Hematopoietic multipotent progenitor cell treated with erythropoietin and hydrocortisone succinate and interleukin-3 and kit ligand, for 6 days (in vitro differentiated cells): ENCODE measurements at places on chromosomes 12 and 14.

DNA sequence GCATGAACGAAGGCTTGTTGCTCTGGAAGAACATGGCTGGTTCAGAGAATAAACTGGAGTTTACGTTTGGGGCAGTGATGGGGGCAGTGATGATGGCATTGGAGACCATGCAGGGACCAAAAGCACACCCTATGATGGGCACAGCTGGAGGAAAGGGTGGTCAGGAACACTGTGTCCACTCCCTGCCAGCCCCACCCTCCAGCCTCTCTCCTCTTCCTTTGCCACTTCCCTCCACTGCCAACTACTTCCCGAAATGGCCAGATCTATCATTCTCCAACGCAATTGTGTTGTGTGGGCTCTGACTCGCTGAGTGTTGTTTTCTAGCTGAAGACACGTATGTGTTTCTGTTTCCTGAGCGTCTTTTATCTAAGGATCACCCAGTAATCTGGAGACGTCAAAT is 39.3 kb upstream of the GSG1 start:
- DNase-seq, result no peak

DNA sequence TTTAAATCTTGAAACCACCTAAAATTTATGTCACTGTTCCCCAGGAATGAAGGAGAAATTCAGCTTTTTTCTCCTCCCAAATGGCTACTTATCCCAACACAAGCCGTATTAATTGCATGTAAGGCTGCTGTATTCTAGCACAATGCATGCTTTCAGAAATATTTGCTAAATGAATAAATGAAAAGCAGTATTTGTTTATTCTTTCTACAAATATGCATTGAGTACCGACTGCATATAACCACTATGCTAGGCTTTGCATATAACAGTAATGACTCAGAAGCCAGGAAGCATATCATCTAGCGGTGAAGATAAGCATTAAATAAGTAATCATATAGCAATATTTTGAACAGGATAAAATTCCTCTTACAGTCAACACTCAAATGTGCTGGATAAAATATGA is 5.7 kb upstream of the LRR1 start:
- peak; percentile 63 for DNase-seq

DNA sequence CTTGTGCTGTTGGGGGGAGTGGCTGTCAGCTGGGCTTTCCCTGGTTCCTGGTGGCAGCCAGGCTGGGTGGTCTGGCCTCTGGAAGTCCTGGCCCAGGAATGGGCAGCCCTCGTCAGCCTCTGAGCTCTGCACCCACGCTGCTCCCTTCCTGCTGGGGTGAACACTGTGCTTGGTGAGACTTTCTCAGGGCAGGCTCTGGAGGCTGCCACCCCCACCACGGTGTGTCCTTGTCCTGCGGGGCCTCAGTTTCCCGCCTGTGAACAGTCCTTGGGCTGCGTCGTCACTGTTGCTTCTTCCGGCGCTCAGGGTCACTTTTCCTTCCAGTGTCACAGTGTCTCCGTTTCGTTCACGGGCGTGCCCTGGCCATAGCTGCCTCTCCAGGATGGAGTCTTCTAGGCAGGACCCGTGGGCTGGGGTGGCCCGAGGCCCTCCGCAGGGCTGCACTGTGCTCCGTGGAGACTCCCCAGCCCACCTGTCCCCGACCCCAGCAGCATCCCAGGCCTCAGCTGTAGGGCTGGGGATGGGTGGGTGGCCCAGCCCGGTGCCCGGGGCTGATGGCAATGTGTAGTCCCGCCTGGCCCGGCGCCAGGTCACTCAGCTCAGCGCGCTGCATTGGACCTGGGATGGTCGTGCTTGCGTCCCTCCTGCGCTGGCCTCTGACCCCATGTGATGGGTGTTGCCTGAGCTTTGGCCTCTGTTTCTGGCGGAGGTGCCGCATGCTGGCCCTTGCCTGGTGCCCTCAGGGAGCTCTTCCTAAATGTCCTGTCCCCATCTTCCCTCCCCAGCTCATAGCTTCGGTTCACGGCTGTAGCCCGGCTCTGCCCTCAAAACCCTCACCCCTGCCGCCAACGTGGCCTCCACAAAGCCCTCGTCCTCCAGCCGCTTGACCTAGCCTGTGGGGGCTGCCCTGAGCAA is 6.8 kb downstream of the KIF26A start:
- no peak for DNase-seq

- DNase-seq, result no peak
Measured at GRCh38 chr14:34129927-34130552, 179.2 kb upstream of the EGLN3 start.

- DNase-seq, result no peak
Measured at GRCh38 chr12:29591140-29592020, 93.9 kb upstream of the OVCH1 start.

GRCh38 chr12:131458048-131458374 is 252.9 kb upstream of the SFSWAP start:
- no peak for DNase-seq

DNA sequence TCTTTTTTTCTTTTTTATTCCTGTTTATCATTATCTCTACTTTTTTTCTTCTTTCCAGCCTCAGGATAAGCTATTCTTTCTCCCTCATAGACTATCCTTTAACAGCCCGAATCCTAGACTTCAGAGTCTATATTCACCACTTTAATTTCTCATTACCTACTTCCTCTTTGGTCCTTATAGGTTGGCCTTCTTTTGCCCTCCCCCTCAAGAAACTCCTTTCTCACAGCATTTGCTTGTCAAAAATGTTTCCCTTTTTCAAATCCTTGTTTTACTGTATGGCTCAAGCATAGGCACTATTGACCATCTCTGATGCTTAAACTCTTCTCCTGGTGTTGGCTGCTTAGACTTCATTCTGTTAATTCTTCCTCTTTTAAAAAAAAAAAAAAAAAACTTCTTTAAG is 52.5 kb downstream of the KIAA0586 start:
- DNase-seq, result peak; percentile 17

DNA sequence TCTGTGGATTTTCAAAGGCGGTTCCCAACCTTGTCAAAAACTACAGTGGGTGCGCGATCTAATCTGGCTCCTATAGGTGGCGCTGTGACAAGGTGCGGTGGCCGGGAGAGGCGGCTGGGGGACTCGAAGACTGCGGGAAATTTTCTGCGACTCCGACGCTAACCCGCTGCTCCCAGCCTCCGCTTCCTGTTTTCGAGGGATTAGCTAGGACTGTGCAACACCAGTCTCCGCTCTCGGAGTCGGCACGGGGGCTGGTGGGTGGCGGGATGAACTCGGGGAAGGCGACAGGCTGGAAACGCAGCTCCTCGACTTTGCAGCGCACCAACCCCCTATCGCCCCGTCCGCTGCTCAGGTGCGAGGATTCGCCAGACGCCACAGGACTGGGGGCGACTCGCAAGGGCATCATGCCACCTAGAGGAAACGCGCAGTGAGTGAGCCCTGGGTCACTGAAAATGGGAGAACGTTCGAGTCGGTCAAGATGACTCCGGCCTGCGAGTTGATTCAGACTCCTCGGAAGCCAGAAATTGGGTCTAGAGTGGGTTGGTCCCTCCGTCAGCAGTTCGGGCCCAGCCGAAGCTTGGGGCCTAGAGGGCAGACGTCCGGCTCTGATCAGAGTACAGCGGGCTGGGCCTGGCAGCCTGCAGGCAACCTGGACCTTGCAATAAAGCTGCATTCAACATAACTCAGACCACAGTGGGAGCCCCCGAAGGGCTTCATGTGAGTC is 5.5 kb upstream of the PAX9 start:
- peak; percentile 50 for DNase-seq

DNA sequence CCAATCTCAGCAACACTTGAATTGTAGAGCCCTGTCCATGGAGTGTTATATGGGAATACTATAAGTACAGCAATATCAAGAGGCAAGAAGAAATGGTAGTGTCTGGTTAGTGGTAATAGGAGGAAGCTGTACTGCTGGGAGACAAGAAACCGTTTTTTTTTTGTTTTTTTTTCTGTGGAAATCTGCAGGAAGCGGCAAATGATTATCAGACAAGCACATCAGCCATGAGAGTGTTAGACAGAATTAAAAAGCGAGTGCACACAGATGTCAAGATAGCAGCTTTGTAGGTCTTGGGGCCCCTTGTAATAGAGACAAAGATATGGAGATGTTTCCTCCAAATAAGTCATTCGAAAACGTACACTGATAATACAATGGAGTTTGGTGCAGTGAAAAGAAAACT is 6.7 kb downstream of the TESPA1 start:
- DNase-seq, result peak; percentile 84

GRCh38 chr12:77222336-77222735 is 157.0 kb upstream of the E2F7 start:
- no peak for DNase-seq

- DNase-seq, result no peak
Measured at GRCh38 chr14:98219638-98220037, 1052.4 kb downstream of the BCL11B start.

DNA sequence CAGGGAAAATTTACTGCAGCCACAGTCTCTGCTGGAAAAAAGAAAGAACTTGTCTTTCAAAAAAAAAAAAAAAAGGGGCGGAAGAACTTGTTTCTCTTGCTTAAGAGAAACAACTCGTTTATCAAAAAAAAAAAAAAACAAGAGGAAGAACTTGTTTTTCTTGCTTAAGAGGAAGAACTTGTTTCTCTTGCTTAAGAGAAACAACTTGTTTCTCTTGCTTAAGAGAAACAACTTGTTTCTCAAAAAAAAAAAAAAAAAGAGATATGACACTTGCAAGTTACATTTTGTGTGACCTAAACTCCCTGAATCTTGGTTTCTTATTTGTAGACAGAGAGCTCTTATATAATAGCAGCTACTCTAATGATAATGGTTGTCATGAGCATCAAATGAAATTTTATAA is 44.7 kb upstream of the USP15 start:
- DNase-seq, result peak; percentile 61

- DNase-seq, result no peak
Measured at GRCh38 chr12:1835211-1836131, 15.1 kb downstream of the LRTM2 start.

DNA sequence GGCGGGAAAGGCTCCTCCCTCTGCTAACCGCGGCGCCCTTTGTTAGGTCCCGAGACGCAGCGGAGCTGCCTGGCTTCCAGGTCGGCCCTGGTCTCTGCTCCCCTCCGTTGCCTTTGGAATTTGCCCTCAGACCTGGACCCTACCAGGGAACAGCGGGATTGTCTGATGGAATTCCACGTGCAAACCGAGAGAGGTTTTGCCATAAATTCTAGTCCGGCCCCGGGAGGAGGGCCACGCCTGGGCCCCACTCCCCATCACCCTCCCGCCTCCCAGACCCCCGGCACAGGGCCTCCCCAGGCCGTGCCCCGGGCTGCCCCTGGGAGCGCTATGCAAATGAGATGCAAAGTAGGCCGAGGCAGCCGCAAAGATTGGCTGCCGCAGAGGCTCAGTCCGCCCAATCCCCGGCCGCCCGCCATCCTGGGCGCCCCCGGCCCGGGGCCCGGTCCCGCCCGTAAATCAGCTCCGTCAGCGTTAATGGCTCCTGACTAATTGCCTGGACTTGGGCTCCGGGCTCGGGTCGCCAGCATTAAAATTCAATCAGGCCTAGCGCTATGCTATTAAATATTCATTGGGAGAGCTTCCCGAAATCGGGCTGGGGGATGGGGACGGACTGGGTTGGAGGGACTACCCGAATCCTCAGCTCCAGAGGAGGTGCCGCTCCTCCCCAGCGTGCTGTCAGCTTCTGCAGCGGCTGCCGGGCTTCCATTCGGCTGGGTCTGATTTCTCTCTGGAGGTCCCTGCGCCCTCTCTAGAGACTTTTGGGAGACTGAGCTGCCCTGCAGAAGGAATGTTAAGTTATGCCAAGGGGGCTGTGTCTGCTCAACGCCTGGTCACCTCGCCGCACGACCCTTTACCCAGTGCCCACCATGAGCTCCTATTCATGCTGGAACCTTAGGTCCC is 15.7 kb upstream of the FIGNL2 start:
- DNase-seq, result no peak

DNA sequence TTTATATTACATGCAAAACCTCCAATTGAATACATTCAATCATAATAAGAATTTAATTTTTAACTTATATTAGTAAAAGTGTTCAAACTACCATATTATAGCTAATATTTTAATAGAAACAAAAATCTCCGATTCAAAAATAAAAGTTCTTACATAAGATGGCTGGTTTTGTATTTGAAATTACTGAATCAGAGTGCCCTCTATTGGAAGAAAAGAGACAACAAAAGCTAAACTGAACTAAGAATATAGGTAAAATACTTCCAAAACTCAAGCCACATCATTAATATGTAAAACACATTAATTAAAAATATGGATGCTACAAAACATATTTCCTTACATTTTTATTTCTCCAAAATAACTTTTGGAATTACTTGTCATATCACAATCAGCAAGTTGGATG is 120.3 kb downstream of the GARIN6 start:
- peak; percentile 27 for DNase-seq

DNA sequence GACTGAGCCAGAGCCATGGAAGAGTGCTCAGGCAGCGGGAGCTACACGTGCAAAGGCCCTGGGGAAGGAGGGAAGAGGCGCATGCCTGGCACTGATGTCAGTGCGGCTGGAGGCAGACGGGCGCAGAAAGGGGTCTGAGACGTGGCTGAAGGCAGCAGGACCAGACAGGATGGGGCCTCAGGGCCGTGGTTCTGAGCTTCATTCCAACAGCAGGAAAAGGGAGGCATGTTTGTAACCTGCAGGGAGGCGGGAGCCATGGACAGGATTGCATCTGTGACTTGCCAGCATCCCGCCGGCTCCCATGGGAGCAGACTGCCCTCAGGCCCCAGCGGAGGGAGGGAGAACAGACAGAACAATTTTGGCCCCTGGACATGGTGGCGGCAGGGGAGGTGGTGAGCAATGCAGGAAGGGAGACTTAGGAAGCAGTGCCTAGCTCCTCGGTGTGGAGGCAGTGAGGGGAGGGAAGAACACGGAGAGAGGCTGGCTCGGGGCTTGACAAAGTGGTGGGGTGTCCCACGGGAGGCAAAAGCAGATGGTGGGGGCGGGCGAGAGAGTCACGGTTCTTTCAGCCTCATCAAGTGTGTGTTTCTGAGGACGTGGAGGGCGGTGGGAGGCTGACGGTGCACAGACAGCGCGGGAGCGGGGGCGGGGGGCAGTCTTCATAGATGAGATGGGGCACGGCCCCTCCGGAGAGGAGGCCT is 33.3 kb upstream of the INF2 start:
- DNase-seq, result no peak
